Suprapubic skin (tissue), 4 donors: ENCODE measurements at places on chromosomes 5 and 9. TPM values are rescaled to one million over a fixed set of nuclear protein-coding genes. Genes with fewer than 3 reads are reported as not detected.

The C1QTNF3 gene
- total RNA-seq = 10.4 TPM

The ADRB2 gene
- total RNA-seq = 109 TPM

The C9 gene
- not detected for total RNA-seq

The RIGI gene
- 7.4 TPM for total RNA-seq

The TRPM6 gene
- 0.53 TPM for total RNA-seq

The GFRA3 gene
- not detected for total RNA-seq

DNA sequence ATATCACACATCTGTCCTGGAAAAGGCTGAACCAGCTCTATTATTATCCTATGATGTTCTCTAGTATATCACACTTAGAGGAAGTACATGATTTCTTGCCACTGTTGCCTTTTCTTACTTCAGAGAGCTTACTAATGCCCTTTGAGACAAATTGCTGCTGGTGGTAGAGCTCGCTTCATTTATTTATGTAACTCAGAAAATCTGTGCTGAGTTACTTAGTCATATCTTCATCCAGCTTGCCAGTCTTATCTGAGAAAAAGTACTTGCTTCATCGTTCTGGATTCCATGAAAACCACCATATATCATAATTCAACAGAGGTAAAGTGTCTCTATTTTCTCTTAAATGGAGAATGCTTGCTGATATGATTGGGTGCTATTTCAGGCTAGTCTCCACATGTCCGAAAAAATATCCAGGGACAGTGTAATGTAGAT lies 26.6 kb downstream of the PTPDC1 start:
- no peak for DNase-seq

- DNase-seq = no peak
Observed at GRCh38 chr5:143396353-143396940, 7.0 kb downstream of the NR3C1 start.

DNA sequence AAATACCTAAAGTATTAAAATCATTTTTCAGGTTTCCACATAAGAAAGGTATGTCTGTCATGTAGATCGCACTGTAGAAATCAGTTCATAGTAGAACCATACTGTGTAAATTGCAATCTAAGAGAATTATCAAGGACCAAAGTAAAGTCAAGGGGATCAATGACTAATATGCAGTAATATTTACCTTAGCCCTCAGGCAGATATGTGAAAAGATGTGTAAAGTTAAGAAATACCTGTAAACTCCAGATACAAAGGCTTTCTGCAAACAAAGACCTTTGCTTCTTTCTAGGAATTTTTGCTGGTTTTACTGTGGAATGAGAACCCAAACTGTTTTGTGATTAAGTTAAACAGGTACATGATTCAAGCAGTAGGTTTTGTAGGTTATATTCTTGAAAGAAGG lies 11.6 kb downstream of the POLK start:
- DNase-seq = no peak

DNA sequence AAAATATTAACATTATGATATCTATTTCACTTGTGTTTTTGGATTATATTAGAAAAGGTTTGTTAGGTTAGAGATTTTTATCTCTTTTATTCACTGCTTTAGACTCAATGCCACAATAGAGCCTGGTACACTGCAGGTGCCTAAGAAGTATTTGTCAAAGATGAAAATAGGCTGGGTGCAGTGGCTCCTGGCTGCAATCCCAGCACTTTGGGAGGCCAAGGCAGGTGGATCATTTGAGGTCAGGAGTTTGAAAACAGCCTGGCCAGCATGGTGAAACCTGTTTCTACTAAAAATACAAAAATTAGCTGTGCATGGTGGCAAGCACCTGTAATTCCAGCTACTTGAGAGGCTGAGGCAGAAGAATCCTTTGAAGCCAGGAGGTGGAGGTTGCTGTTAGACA lies 64.3 kb downstream of the C9 start:
- no peak for DNase-seq

DNA sequence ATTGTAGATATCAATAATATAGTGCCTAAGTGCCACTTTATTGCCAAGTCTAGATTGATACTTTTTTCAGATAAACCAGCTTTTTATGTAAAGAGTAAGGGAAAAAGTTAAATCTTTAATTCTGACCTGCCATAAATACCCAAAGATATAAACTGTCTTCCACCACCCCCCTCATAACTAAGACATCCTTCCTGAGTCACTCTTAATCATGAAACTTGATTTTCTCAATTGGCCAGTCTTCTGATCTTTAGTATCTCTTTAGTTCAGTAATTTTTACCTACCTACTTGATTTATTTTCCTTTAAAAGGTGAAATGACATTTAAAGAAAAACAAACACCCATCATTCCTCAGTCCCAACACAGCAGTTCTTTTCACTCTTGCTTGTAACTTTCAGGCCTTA lies 21.8 kb downstream of the C5orf22 start:
- DNase-seq = no peak

DNA sequence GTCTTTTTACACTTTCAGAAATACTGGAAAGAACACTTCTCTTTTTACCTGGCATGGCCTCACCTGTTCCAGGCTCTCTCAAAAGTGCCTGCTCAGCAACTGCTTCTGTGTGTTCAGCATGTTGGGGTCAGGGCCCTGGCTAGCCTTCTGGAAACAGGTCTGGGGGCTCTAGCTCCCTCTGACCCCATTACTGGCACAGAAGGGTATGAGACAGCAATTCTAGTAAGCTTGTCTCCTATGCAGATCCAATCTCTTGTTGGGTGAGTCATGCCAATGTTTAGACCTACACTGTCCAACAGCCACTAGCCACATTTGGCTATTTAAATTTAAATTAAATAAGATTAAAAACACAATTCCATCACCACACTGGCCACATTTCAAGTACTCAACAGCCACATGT lies 80.8 kb downstream of the MAPKAP1 start:
- no peak for DNase-seq

GRCh38 chr5:138878437-138879235 lies 3.5 kb upstream of the LRRTM2 start:
- no peak for DNase-seq

DNA sequence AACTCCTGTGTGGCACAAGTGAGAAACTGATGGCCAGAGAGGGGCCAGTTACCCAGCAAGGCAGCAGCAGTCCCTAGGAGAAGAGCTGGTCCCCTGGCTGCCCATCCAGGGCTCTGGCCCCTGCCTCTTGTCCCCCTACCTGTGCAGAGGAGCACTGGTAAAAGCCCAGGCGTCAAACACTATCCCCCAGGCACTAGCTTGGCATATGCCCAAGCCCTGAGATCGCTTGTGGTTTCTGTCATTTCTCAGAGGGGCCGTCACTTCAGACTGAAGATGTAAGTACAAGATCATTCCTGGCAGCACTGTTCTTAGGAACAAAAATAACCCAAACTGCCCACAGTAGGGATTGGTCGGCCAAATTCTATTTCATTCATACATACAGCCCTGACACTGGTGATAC lies 53.9 kb downstream of the COL15A1 start:
- peak; percentile 70 for DNase-seq

- no peak for DNase-seq
Observed at GRCh38 chr5:174229514-174230370, 184.2 kb downstream of the NSG2 start.

- DNase-seq = no peak
Observed at GRCh38 chr5:77642738-77643653, 4.5 kb upstream of the OTP start.

GRCh38 chr5:150204590-150204960 lies 14.7 kb downstream of the SLC6A7 start:
- no peak for DNase-seq

DNA sequence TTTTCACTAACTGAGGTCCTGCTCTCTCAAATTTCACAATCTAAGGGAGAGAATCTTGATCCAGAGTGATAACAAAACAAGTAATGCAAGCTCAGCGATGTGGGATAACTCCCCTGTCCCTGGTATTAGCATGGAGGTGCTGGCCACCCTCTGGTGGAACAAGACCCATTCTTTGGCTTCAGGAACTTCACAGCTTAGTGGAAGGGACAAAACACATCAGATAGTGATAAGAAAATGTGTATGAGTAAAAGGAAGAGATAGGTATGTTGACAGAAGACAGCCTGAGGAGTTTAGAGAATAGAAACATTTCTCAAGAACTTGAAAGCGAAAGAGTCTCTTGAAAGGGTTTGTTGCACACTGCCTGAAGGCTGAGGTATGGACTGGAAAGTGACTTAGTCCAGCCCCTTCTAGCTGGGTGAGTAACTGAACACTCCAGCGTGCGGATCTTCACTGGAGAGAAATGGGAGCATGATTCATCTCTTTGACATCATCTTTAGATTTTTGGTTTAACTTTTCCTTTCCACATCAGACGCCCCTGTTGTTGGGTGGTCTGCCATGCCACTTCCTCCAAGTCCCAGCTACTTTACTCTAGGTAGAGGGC lies 25.4 kb upstream of the ZSWIM6 start:
- DNase-seq = no peak
